ENCODE measurements at places on chromosomes 3 and 15. TPM values are rescaled to one million over a fixed set of nuclear protein-coding genes. Genes with fewer than 3 reads are reported as not detected.

Gene SEMA3G
- 255 TPM for total RNA-seq

Gene SEMA3B
- total RNA-seq, result 10.1 TPM

Gene IGDCC3
- 1.8 TPM for total RNA-seq

Gene NAALADL2
- total RNA-seq, result 69.5 TPM

Gene SLC22A13
- not detected for total RNA-seq

Gene VPS39
- total RNA-seq, result 116 TPM

Gene PEX5L
- 0.48 TPM for total RNA-seq

Gene MAP4
- 167 TPM for total RNA-seq

Gene MON1A
- 12.5 TPM for total RNA-seq

Gene GRAMD2A
- 52.5 TPM for total RNA-seq

Gene TMEM212
- total RNA-seq, result not detected

Gene GOLGA8Q
- total RNA-seq, result 4.3 TPM

Gene ARHGAP11A
- total RNA-seq, result 2.0 TPM

Gene GABRA5
- not detected for total RNA-seq

Gene VPS33B
- 9.0 TPM for total RNA-seq

Gene GPR62
- total RNA-seq, result 0.16 TPM

Gene PRKCI
- total RNA-seq, result 61.9 TPM

Gene NEK4
- total RNA-seq, result 32.4 TPM

Gene SLC24A5
- total RNA-seq, result not detected

Gene ANKUB1
- total RNA-seq, result not detected

- no peak for DNase-seq
Observed at GRCh38 chr3:40681658-40682055, 156.9 kb downstream of the ZNF621 start.

DNA sequence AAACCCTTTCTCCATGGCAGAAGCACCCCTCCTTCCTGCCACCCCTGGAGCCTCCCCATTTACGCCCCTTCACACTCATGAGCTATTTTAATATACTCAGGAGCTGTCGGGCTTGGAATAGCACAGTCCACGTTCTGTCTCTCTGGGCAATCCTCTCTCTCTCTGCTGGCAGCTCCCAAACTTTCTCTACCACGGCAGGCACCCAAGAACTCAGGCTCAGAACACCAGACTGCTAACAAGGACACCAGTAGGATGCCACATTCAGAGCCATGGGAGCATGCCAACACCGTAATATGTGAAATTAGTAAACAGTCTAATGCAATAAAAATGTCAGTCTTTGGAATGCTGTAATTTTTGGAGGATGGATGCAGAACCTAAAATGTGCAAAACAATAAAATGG lies 19.3 kb downstream of the TNFAIP8L3 start:
- no peak for DNase-seq

- DNase-seq, result no peak
Observed at GRCh38 chr3:172844428-172844827, 93.9 kb downstream of the ECT2 start.

- no peak for DNase-seq
Observed at GRCh38 chr3:187208159-187208558, 10.9 kb downstream of the RTP1 start.

- DNase-seq, result no peak
Observed at GRCh38 chr15:53354874-53355273, 404.6 kb downstream of the WDR72 start.

- no peak for DNase-seq
Observed at GRCh38 chr15:37638116-37638515, 296.3 kb upstream of the TMCO5A start.

GRCh38 chr3:146223401-146224373 lies 27.2 kb downstream of the PLSCR4 start:
- no peak for DNase-seq

GRCh38 chr3:146359841-146360240 lies 108.9 kb upstream of the PLSCR4 start:
- DNase-seq, result no peak

DNA sequence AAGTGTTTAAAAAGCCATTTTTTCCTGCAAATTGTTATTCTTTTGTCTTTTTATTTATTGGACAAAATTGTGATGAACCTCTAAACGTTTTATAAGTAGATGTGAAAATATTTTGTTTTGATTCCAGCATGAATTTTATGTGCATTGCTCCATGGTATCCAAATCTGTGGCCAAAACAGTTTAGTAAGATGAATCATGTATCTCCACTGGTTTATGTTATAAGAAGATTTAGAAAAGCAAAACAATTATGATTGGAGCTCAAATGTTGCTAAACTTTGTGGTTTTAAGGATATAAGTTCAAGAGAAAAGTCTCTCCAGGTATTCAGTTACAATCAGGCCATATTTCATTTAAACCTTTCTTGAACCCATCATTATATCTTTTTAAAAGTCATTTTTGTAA lies 80.9 kb downstream of the NECTIN3 start:
- no peak for DNase-seq

DNA sequence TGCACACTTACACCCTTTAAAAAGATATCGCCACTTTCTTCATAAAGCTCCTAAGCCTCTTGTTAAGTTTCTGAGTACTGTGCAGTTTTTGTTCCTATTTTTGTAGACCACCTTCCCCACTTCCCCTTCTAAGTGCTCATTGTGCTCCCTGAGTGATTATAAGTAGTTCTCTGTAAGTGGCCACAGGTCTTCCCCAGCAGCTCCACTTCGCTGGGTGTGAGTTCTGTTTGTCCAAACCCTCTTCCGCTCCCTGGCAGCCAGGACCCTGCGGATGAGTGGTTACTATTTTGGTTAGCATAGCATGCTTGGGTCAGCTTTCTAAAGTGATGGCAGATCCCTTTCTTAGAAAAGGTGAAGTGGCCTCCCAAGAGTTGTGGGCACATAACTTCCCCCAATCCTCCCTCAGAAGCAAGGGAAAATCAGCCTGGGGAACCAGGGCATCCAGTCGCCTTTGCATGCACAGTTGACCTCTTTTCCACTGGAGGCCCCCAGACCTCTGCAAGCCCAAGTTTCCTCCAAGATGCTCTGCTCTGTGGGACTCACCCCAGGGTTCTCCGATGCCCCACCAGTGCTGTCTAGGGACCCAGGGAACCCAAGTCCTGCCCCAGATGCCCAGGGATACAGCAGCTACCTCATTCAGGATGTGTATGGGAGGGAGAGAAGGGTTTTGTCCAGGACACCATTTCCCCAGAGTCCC lies 69.6 kb downstream of the ATP10A start:
- DNase-seq, result no peak

DNA sequence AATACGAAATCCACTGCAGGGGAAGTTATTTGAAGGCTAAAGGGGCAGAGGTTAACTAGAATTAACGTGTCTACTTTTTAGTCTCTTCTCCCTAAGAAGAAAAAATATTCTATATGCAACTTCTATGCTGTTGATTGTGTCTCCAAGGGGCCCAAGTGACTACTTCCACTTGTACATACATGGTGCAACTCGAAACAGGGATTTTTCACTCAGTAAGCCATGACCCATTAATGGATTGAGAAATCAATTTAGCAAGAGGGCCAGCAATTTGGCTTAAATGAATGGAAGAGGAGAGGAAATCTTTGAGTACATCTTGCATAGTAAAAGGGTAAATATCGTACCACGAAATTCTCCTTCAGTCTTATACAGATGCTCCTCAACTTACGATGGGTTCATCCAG lies 151.1 kb upstream of the HES1 start:
- DNase-seq, result no peak

DNA sequence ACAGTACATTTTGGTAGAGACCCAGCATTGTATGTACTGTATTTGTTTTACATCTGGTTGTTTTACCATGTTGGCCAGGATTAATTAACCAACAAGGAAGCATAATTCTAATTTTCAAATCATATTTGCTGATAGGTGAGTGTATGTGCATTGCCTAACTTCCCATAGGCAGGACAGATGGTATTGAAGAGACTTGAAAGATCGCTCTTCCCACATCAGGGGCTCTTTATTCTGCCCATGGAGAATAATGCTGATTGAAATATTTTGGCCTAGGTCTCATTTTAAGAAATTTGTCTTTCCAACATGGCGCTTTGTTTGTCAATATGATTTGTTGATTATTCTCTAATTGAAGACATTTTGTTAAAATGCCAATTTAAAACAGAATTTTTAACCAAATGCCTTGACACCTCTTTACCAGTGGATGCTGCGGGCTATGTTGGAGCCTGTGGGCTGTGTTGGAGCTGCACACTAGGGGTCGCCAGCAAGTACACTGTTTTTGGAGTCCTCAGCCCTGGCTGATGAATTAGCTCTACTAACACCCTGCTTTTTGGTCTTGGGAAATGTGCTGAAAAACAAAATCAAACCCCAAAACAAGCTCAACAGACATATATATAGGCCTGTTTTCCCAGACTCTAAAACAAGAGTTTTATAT lies 5.3 kb downstream of the P2RY12 start:
- DNase-seq, result no peak

- peak; percentile 36 for DNase-seq
Observed at GRCh38 chr3:13020159-13020750, 53.0 kb downstream of the IQSEC1 start.

GRCh38 chr3:56825567-56826438 lies 24.1 kb upstream of the ARHGEF3 start:
- DNase-seq, result no peak

GRCh38 chr3:187677604-187678003 lies 7.4 kb upstream of the SST start:
- no peak for DNase-seq

DNA sequence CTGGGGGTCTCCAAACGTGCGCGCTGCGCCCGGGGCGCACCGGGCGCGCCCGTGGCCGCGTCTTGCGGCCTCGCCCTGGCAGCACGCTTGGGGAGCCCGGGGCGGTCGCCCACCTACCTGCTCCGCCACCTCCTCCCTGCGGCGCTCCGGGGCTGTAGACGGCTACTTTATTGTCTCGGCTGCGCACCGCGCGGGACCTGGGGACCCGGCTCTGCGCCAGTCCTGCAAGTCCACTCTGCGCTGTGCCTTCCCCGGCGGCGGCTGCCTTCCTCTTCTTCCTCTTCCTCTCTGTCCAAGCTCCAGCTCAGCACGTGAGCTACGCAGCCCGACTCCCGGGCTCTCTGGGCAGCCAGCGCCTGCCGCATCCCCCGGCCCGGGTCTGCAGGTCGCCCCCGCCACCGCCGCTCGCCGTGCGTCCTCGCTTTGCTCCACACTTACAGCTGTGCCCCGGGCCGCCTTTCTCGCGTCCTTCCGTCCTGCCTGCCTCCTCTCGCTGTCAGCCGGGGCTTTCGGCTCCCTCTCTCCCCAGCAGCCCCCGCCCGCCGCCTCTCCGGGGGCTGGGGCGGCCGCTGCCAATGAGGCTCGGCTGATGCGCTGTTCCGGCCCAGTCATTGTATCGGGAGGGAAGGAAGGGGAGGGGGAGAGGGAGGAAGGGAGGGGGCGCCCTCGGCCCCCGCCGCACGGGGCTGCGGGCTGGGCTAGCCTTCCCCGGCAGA lies 156.4 kb upstream of the FRMD4B start:
- no peak for DNase-seq

- no peak for DNase-seq
Observed at GRCh38 chr15:74384566-74384880, 17.1 kb upstream of the CYP11A1 start.

GRCh38 chr3:194383276-194383940 lies 13.9 kb upstream of the LRRC15 start:
- DNase-seq, result no peak

DNA sequence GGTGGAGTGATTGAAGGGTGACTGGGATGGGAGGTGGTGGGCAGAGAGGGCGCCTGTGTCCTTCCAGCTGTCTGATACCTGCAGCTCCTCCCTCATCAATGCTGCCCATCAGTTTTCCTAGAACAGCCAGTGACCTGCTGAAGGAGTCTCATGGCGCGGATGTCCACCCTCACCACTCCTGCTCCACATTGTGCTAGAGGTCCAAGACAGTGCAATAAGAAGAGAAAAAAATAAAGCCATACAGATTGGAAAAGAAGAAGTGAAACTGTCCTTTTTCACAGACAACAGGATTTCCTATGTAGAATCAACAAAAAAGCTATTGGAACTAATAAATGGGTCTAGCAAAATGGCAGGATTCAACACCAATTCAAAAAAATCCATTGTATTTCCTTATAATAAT lies 7.4 kb downstream of the ZDHHC19 start:
- DNase-seq, result no peak

DNA sequence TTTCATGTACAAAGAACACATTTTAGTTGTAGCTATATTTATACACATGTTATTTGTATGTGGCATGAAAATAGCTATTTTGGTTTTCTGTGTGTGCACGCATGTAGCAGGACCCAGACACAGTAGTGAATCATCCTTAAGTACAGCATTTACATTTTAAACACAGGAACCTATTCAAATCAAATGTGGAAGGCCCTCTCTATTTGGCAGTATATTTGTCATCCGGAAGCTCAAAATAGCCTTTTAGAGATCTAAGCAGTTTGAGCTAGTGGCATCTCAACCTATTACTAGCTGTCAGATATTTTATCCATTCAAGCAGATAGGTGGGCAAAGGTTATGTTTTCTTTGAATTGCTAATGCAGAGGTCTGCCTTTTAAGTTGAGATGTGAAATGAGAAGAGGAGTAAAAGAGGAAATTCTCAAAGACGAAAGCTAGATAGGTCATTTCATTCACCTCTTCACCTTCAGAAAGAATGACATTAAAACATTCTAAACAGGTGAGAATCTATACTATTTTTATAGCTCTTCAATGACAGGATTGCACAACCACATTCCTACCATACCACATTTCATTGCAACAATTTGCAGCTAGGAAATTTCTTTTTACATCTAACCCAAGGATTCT lies 46.3 kb upstream of the TIPARP start:
- no peak for DNase-seq

GRCh38 chr15:55110446-55110845 lies 86.3 kb downstream of the RSL24D1 start:
- no peak for DNase-seq

GRCh38 chr3:180828001-180828720 lies 84.3 kb upstream of the FXR1 start:
- no peak for DNase-seq

- no peak for DNase-seq
Observed at GRCh38 chr3:125318871-125319270, 56.3 kb downstream of the ZNF148 start.

DNA sequence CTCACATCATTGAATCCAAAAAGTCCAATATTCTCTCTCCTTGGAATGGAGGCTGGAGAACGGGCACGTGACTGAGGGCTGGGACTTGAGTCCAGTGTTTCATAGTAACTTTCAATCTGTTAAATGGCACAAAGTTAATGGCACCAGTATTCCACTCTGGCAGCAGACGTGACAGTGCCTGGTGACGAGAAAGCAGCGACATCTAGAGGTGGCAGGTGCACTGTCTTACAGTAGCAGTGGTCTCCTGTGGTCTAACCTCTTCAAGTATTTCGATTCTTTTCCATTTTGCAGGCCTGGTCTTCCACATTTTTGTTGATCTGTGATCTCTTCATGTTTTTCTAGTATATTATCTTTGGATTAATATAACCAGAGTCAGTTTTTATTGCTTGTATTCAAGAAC lies 107.1 kb downstream of the OXSM start:
- no peak for DNase-seq

DNA sequence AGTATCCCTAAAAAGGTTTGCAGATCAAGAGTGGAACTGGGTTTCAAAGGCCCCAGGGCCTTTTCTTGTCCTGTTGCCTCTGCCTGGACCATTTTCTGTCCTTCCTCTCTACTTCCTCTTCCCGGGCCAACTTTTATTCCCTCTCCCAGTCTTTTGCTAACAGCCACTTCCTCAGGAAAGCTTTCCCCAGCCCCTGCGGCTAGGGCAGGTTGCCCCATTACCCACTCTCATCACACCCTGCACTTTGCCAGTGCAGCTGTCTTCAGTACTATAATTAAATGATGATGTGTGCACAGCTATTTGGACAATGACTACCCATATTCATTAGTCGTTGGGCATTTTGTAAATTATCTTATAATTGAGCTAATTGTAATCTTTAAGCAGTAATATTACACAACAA lies 150.5 kb upstream of the THBS1 start:
- no peak for DNase-seq

GRCh38 chr15:25787855-25788520 lies 75.1 kb downstream of the ATP10A start:
- no peak for DNase-seq

All from breast epithelium (tissue), 4 donors.